ENCODE measurements at places on chromosomes 2 and 18.

DNA sequence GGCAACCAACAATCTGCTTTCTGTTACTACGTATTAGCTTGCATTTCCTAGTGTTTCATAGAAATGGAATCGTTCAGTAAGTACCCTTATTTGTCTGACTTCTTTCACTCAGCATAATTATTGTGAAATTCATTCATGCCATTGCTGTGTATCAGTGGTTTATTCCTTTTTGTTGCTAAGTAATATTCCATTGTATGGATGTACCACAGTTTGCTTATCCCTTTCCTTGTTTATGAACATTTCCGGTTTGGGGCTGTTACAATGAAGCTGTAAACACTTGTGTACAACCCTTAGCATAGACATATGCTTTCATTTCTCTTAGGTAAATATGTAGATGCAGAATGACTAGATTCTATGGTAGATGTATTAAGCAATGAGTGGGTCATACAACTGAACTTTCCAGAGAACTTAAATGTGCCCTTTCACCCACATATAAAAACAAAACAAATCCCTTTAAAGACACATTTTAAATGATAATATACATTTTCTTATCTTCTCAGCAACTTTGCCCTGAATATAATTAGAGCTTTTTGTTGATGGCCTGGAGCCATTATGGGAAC lies 21.9 kb downstream of the FER1L5 start:
- no peak for DNase-seq

GRCh38 chr2:178650554-178650953 lies 156.7 kb downstream of the TTN start:
- no peak for DNase-seq

- no peak for DNase-seq
These were observed 481.0 kb downstream of the TNS1 start for GRCh38 chr2:217521820-217522219.

DNA sequence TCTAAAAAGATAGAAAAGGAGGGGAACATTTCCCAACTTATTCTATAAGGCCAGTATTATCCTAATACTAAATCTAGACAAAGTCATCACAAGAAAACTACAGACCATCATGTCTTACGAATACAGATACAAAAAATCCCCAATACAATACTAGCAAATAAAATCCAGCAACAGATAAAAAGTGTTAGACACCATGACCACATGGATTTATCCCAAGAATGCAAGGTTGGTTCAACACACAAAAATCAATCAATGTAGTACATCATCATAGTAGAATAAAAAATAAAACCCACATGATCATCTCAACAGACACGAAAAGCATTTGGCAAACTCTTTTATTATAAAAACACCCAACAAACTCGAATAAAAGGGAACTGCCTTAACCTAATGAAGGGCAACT lies 18.5 kb downstream of the SLC66A2 start:
- no peak for DNase-seq

- DNase-seq, result no peak
These were observed 15.1 kb upstream of the C1QL2 start for GRCh38 chr2:119173556-119174060.

DNA sequence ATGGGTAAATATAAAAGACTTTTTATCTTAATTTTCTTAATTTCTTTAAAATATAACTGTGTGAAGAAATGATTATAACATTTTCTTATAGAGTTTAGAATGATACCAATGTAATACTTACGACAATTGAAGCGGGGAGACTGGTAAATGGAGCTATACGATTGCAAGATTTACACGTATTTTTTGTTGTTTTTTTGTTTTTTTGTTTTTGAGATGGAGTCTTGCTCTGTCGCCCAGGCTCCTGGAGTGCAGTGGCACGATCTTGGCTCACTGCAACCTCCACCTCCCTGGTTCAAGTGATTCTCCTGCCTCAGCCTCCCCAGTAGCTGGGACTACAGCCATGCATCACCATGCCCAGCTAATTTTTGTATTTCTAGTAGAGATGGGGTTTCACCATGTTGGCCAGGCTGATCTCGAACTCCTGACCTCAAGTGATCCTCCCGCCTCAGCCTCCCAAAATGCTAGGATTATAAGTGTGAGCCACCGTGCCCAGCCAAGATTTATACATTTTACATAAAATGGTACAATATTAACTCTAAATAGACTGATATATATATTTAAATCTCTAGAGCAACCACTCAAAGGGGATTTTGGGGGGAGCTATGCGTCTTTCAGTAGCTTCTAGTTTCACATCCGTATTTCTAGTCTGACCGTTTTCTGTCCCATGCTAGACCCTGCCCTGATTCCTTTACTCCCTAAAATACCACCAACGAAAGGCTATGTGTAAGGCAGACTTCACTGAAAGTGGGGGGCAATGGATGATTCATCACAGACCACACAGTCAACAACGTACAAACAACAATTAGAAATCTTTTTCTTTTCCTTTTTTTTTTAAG lies 28.2 kb upstream of the ATG16L1 start:
- no peak for DNase-seq

- no peak for DNase-seq
These were observed 30.3 kb downstream of the KIF1A start for GRCh38 chr2:240789501-240790369.

DNA sequence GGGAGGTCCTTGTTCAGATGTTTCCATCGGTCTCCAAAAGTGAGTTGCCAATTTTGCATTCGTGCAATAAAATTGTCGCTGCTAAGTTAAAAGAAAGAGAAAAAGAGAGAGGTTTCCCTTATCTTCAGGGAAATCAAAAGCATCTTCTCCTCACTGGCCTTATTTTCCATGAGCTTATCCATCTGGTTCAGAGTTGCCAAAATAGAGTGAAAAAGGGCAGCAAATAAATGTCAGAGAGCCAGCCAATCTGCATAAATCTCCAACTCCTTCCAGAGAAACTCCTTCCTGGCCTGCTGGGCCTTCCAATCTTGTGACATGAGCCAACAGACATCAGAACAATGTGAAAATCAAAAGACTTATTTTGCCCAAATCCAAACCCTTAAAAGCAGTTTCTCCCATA lies 28.4 kb downstream of the PAX3 start:
- no peak for DNase-seq

GRCh38 chr18:48996901-48997463 lies 46.2 kb upstream of the SMAD7 start:
- no peak for DNase-seq

DNA sequence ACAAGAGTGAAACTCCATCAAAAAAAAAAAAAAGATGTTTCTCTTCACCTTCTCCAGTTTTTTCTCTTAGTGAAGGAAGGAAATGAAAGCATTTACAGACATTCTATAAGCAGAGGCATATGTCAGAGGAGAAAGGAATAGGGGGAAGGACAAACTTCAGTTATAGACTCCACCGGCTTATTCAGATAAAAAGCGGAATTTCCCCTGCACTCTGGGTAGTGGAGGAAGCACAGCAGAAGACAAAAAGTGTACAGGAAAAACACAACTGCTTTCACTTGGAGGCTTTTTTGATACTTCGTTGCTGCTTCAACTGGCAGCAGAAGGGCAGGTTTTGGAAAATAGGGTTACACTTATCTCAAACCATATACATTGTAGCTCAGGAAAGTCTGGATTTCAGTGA lies 3.2 kb upstream of the MGAT4A start:
- no peak for DNase-seq

GRCh38 chr18:48756511-48757226 lies 194.1 kb downstream of the SMAD7 start:
- no peak for DNase-seq

GRCh38 chr2:16816016-16816415 lies 150.4 kb upstream of the CYRIA start:
- no peak for DNase-seq

DNA sequence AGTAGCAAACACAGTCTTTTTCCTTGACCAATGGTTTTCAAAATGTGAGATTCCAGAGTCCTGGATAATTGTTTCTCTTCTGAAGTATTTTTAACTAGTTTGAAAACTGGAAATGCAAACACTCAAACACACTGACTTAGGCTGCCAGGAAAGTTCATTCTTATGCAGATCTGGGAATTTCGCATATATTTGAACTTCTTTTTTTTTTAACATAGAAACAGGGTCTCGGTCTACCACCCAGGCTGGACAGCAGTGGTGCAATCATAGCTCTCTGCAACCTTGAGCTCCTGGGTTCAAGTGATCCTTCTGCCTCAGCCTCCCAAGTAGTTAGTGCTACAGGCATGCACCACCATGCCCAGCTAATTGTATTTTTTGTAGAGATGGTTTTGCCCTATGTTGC lies 79.6 kb downstream of the DYM start:
- DNase-seq, result no peak

DNA sequence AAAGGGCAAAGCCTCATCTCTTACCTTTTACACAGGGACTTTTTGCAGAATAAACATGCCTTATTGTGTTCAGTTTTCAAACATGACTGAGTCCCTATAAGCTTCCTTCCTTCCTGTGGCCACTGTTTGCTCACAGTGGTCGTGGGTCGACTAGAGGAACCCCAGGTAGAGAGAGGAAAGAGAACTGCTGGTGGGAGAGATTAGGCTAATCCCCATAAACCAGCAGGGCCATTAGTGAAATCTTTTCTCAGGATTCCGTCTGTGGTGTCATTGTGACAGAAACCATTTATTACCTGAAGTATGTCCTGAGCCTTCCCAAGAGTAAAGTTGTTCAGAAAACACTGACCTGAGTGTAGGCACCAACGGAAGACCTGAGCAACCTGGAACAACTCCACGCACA lies 21.3 kb upstream of the BOD1L2 start:
- no peak for DNase-seq

DNA sequence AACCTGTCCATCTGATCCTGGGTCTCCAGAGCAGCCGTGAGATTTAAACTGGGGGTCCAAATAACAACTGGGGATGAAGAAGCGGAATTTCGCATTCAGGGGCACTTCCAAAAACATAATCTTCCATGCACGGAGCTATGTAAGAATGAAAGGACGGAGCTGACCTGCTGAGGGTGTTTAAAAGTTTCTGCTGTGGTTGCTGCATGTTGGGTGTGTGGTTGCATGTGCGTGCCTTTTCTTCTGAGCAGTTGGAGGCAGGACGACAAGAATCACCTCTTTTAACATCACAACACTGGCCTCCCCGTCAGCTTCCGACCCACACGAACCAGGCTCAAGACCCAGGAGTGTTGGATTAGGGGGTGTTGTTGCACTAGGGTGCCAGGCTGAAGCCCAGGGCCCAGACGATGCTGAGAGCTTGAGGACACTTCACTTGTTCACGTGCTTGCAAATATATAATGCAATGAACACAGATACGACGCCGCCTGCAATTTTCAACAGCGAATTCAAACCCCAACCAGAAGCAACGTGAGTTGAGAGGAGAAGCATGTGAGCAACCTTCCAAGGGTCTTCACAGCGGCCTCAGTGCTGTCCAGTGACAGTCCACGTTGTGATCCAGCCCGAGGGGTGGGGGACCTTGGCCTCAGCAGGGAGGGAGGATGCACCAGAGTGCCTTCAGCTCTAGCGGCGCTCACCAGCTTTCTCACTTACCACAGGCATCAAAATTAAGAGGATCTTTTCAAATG lies 76.0 kb upstream of the SALL3 start:
- no peak for DNase-seq

DNA sequence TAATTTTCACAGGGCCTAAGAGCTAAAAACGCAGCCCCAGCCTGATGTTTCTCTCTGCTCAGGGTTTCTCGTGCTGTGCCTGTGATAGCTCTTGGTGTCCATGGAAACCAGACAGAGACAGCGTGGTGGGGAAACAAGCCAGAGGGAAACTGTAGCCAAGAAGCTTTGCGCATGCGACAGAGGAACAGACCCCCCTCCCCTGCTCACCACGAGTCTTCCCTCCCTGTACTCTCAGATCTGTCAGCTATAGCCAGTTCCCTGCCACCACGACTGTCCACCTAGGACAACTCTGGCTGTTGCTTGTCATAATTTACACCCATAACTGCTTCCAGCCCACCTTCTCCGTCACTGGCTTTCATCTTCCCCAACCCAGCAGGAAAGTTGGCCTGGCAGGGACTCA lies 13.2 kb upstream of the DNAJC27 start:
- peak; percentile 28 for DNase-seq

DNA sequence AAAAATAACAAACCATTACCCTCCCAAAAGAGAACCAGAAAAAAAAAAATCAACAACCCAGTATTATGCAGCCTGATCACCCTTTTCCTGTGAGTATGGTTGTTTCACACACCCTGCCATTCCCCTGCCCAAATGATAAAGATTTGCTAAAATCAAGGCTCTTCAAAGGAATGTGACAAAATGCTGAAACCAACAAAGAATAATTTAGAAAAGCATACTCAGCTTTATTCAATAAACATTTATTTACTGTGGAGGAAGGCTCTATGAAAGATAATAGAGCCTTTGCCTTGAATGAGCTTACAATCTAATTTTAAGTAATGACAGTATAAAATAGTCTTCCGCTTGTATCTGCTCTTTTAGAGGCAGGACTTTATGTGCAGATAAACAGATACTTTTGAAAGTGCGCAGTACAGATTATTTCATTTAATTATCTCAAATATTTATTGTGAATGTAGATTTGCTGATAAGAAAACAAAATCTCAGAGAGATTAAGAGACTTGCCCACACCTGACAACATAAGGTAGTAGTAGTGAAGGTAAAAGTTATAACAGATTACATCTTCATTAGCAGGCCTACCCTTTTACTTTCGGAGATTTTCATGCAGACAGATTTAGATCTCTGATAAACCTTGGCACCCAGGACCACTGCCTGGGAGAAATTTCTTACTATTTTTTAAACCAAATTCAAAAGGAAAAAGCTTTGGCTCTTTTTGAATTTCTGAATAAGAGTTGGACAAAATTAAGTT lies 211.9 kb downstream of the SRBD1 start:
- DNase-seq, result no peak

- no peak for DNase-seq
These were observed 376.8 kb downstream of the TRIB2 start for GRCh38 chr2:13093416-13093991.

GRCh38 chr18:79899609-79900445 lies 51.6 kb downstream of the SLC66A2 start:
- no peak for DNase-seq

DNA sequence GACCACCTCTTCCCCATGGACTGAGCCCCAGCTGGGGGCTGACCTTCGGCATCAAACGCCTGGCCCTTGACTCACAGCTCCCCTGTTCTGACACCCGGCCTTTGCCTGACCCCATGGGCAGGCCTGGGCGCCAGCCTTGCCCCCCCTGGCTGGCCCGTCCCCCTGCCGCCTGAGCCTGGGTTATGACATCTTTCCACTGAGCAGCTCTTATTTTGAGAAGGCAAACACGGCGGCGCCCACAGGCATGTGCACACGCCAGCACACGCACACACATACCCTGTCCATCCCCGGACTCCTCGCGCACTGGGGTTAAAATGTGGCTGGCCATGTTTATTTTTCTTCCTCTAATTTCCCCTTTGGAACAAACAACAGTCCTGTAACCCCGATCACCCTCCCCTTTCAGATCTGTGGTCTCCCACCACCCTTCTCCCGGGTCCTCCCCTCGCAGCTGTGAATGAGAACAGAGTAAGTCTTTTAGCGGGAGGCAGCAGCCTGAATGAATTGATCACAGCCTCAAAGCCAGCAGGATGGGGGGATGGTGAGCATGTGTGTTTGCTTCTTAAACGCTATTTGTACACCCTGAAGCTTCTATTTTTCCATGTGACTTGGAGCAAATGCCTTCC lies 11.8 kb upstream of the ATOH8 start:
- no peak for DNase-seq

DNA sequence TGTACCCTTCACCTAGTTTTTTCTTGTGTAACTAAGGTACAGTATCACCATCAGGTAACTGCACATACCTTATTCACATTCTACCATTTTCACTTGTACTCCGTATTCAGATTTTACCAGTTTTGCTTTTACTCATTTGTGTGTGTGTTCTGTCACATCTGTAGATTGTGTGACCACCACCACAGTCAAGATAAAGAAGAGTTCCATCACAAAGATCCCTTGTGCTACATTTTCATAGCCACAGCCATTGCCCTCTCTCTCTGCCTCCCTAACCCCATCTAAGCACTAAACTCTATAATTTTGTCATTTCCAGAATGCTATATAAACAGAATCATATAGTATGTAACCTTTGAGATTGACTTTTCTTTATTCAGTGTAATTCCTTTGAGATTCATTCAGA lies 23.5 kb downstream of the DIS3L2 start:
- DNase-seq, result no peak

Data from cerebellar nuclear complex (tissue), 1 donor.